Activated CD4-positive, alpha-beta T cell treated with anti-CD3 and anti-CD28 coated beads, Interleukin-2, amount 50 U/mL, for 24 hours (primary cell): ENCODE measurements at places on chromosomes 2 and 18.

DNA sequence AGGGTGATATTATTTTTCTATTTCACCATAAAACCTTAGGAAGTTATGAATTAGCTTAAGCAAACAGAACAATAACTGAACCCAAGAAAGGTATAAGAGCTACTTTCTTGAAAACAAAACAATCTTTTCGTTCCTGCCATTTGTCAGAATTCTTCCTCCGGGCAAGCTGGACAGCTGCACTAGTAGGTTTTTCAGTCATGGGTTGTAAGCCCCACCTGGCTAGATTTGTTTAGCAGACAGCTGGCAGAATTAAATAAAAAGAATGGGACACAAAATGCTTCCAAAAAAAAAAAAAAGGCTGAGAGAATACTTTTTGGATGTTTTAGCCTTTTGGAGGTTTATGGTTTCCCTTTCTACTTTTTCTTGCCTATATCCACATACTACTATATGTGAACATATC, 694.1 kb downstream of the ARHGAP15 start:
- no peak for DNase-seq

GRCh38 chr2:188122985-188123384, 168.7 kb upstream of the GULP1 start:
- no peak for DNase-seq

GRCh38 chr2:99615247-99615771, 125.5 kb upstream of the REV1 start:
- no peak for DNase-seq

DNA sequence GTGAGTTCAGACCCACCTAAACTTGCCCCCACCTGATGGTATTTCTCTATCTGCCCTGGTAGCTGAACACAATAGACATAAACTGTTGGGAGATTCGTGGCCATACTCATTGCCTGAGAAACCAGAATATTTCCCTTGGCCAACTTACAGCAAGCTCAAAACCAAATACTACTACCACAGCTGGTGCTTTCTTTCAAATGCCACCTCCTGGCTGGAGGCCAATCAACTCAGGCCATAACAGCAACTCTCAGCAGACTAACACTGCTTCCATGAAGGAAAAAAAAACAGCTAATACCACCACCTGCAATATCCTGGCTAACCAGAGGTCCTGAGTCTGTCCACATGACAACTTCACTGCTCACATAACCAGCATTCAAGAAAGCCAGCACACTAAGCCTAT, 373.1 kb downstream of the CMPK2 start:
- DNase-seq: no peak

DNA sequence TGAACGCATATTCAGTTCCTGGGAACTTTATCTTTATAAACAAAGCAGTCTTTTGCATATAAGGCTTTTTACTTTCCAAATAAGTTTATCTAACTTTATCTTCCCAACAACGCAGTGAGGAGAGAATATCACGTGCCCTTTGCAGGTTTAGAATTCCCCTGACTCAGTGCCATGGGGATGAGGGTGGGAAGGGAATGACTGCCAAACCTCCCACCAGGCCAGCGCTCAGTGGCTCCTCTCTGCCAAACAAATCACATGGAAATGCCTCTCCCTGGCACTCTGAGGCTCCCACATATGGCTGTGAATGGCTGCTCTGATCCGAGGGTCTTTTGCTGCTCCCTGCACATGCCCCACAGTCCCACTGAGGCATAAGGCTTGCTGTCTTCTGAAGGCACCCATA, 158.3 kb downstream of the DNAH6 start:
- no peak for DNase-seq
